ENCODE measurements at places on chromosomes 4 and X.

DNA sequence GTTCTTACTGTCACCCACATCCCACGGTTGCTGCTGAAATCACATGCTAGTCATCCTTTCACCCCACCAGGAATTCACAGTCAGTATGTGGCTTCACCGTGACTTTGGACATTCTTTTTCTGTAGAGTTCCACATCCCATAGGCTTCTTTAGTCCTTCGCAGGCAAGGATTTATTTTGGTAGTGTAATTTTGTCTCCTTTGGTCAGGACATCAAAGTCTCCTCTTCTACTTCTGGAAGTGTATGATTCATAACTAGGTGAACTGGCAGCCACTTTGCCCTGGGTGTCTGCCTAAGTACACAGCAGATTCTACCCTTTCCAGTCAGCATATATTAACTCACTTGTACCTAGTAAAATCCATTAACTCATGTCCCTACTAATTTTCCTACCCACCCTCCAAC, 38.3 kb upstream of the MMAA start:
- no peak for DNase-seq

GRCh38 chr4:154928640-154929257, 147.7 kb downstream of the RBM46 start:
- no peak for DNase-seq

GRCh38 chrX:119605464-119606279, 552 bp downstream of the NKRF start:
- no peak for DNase-seq

- DNase-seq: no peak
These were observed 332.7 kb upstream of the IGFBP7 start for GRCh38 chr4:57442831-57443291.

DNA sequence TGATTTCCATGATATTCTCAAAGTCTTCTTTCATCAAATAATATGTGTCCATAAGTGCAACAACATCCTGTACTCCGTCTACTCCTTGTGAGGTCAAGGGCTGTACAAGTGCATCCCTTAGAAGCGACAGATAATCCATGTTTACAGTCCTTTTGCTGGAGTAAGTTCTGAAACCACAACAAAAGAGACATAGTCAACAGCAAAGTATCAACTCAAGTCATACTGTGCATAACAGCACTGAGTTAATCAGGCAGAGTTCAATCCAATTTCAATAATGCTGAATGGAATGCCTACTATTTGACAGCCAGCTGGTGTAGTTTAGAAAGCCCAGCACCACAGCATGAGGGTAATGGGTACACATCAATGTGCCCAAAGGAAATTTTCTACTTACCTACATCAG, 74.5 kb downstream of the RFC1 start:
- DNase-seq: no peak

DNA sequence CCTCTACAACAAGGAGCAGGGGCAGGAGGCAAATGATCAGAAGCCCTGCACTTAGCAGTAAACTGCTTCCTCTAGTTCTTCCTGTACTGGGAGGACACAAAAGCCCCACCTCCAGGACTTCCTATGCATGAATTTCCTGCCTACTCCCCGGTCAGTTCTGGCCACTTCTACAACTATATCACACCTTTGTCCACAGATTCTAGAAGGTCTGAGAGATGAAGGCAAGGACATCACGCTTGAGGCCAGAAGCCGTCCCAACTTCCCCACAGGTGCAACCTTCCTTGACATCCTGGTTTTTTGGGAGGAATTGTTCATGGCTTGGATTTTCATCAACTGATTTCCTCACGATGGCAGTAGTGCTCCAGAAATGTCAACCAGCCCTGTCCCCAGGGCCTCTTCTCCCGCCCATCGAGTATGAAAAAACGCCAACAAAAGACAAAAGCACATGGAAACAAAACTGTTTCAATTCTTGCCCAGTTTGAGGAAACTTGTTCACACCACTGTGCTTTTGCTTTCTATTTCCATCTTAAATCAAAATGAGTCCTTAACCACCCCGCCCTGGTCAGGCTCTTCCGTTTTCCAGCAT, 206.5 kb upstream of the STK26 start:
- DNase-seq: no peak

GRCh38 chrX:12610079-12610478, 181.1 kb upstream of the PRPS2 start:
- DNase-seq: no peak

DNA sequence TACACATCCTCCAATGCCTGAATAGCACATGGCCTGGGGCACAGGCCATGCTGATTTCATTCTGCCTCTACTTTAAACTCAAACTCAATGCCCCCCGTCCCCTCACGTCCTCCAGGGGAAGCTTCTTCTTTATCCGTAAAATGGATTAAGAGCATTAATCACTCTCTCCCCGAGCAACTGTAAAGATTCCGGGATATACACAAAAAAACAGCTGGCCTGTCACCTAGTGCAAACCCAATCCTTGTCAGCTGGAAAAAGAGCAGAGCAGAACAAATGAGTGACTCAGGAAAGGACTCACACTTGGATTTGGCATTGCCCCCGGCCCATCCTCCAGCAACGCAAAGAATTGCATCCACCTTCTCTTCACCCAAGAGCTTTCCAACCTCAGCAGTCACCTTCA, 7.8 kb downstream of the QDPR start:
- no peak for DNase-seq

DNA sequence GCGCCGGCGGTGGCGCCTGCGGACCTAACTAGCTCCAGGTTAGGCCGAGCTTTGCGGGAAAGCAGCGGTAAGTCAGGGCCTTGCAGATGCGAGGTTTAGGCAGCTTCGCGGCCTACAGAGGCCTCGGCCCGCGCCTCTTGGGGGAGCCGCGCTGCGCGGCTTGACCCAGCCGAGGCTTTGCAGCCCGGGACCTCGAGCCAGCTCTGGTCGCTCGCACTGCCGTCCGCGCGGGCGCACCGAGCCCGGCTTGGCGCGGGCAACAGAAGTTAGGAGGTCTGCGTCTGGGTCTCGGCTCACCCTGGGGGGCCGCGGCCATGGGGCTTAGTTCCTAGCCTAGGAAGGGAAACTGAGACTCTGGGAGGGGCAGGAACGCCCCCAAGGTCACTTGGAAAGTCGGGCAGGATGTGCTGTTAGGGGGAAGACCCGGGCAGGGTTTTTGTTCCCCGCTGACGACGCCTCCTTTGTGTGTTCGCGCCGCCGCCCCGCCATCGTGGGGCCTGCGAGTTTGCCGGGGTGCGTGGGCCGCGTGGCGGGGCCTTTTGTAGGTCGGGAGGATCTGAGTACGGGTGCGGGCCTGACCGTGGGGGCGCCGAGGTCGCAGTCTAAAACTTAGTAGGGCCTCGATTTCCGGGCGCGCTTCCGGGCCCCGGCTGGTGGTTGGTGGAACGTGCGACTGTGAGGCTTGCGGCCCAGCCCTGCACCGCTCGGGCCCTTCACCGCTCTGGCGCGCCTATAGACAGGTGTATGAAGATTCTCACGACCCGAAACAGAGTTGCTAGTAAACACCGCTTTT, 482 bp downstream of the RNF4 start:
- DNase-seq: no peak

DNA sequence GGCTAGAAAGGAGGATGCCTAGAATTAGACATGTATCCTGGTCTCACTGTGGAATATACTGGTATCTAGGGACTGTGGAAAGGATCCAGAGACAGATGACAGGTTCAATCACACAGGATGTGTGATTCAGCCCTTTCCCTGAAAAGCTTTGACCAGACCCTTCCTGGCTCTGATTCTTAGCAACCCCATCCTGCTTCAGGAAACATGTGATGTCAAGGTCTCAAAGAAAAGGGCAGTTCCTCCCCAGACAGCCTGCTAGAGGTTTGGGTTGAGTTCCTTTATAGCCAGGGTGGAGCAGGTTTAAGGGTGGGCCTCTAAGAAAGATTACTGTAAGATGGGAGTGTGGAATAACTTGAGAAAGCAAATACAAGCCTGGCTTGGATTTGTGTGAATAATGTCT, 3.0 kb downstream of the BMP15 start:
- no peak for DNase-seq
